ENCODE measurements at places on chromosomes 2 and 18. TPM values are rescaled to one million over a fixed set of nuclear protein-coding genes. Genes with fewer than 3 reads are reported as not detected.

- no peak overlapping the region for H3K4me3 ChIP-seq
- DNase-seq = no peak
- no peaks in the 10 kb centered on the region for H3K36me3 ChIP-seq
- H3K4me1 ChIP-seq = no peaks in the 10 kb centered on the region
These were observed 68.5 kb upstream of the ZNF532 start for GRCh38 chr18:58796220-58796619.

GRCh38 chr2:213065583-213066442 is 85.6 kb downstream of the IKZF2 start:
- H3K36me3 ChIP-seq = peaks cover 8% of the 10 kb centered on the region
- peaks cover 36% of the 10 kb centered on the region for H3K4me1 ChIP-seq
- DNase-seq = peak; percentile 41
- H3K4me3 ChIP-seq = peak overlapping the region; percentile 64

PLCD4 gene
- 0.32 TPM for total RNA-seq

- no peak overlapping the region for H3K4me3 ChIP-seq
- peaks cover 96% of the 10 kb centered on the region for H3K4me1 ChIP-seq
- H3K27ac ChIP-seq = peak overlapping the region; percentile 14
These were observed 21.1 kb downstream of the MBP start for GRCh38 chr18:77111449-77111848.

DNA sequence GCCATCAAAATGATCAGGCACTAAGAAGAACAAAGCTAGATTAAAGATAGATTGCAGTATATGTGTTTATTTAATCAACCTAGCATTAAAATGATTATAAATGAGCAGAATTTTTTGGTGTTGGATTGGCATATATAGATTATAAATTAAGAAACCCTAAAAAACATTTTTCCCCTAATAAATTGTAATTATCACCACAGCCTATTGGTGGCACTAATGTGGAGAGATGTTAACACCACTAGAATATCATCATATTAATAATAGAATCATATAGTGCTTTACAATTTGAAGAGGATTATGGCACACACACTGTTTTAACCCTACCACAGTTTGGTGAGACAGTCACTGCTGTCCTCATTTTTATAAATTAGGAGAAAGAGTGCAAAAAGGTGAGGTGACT is 112.4 kb upstream of the RND3 start:
- H3K27me3 ChIP-seq = no peaks in the 10 kb centered on the region
- no peak overlapping the region for H3K27ac ChIP-seq
- no peaks in the 10 kb centered on the region for H3K4me1 ChIP-seq
- no peak for DNase-seq

DNA sequence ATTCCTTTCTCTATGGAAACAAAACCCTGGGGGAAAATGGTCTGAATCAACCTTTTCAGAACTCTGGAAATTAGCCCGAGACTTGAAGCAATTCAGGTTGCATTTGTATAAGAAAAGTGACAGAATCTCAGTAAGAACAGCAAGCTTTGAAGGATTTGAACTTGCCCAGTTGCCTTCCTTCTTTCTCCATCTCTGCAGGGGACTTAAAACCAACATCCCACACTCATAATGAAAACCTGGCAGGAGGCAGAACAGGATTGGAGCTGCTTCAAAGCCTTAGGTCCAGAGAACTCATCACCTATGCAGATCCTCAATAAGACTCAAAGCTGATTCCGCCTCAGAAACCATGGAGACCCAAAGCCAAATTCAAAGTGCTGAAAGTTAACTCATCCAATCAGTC is 790.5 kb upstream of the ID2 start:
- H3K4me3 ChIP-seq = no peak overlapping the region
- H3K27ac ChIP-seq = no peak overlapping the region
- peaks cover 6% of the 10 kb centered on the region for H3K27me3 ChIP-seq
- no peak for DNase-seq
- H3K36me3 ChIP-seq = peaks cover 4% of the 10 kb centered on the region

DNA sequence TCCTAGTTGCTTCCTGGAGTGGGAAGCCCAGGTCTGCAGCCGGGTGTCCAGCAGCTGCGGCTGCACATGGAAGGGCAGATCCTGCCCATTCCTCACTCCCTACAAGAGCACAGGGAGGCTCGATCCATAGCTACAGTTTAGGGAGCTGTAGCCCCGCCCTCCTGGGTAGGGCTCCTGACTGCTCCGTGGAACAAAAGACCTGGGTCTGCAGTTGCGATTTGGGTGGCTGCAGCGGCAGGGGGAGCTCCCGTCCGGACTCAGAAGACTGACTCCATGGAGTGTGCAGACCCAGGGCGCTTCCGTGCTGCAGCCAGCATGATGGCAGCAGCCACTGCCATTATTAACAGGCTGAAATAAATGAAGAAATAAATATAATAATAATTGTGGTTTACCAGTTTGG is 157.3 kb downstream of the CTNNA2 start:
- DNase-seq = no peak
- no peak overlapping the region for H3K4me3 ChIP-seq
- no peak overlapping the region for H3K27ac ChIP-seq
- no peaks in the 10 kb centered on the region for H3K36me3 ChIP-seq
- no peaks in the 10 kb centered on the region for H3K27me3 ChIP-seq

LRP1B gene
- not detected for total RNA-seq

DNA sequence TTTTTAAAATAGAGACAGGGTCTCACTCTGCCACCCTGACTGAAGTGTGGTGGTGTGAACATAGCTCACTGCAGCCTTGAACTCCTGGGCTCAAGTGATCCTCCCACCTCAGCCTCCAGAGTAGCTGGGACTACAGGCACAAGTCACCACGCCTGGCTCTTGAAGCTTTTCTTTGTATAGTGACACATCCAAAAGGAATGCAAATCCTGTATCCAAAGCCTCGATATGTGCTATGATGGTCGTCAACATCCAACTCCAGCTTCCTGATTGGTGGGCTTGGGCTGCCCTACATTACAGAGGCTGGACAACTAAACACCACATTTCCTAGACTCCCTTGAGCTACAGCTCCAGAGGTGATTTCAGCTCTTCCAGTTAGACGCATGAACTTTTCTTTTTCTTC is 101.7 kb upstream of the PGAP1 start:
- H3K36me3 ChIP-seq = peaks cover 75% of the 10 kb centered on the region
- DNase-seq = no peak
- no peak overlapping the region for H3K27ac ChIP-seq

LRATD1 gene
- total RNA-seq = not detected

GRCh38 chr18:73153271-73153670 is 285.5 kb upstream of the NETO1 start:
- no peak overlapping the region for H3K4me3 ChIP-seq
- no peaks in the 10 kb centered on the region for H3K4me1 ChIP-seq
- no peaks in the 10 kb centered on the region for H3K27me3 ChIP-seq

- H3K36me3 ChIP-seq = no peaks in the 10 kb centered on the region
- no peak overlapping the region for H3K4me3 ChIP-seq
- DNase-seq = no peak
- no peak overlapping the region for H3K27ac ChIP-seq
These were observed 78.5 kb downstream of the MDH1 start for GRCh38 chr2:63667132-63667700.

DNA sequence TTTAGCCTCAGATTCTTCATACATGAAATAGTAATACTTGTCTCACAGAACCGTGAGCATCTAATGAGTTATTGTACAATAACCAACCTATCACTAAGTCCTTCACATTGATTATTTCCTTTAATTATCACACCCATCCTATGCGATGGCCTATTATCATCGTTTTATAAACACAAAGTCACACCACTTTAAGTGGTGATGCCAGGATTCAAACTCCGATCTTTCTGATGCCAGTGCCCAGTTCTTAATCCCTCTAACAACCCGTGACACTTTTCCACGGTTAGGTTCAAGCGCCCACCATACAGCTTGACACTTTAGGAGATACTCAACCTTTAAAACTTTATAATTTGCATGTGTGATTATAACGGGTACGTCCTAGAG is 523 bp upstream of the ALMS1 start:
- peaks cover 23% of the 10 kb centered on the region for H3K4me1 ChIP-seq
- peak overlapping the region; percentile 90 for H3K4me3 ChIP-seq
- H3K36me3 ChIP-seq = peaks cover 8% of the 10 kb centered on the region
- peaks cover 6% of the 10 kb centered on the region for H3K27me3 ChIP-seq
- no peak for DNase-seq
- H3K27ac ChIP-seq = peak overlapping the region; percentile 88

GRCh38 chr2:100243631-100244030 is 78.7 kb downstream of the LONRF2 start:
- H3K27me3 ChIP-seq = peaks cover 7% of the 10 kb centered on the region
- H3K36me3 ChIP-seq = no peaks in the 10 kb centered on the region
- no peak overlapping the region for H3K27ac ChIP-seq
- DNase-seq = no peak

- H3K4me1 ChIP-seq = no peaks in the 10 kb centered on the region
- DNase-seq = no peak
- no peaks in the 10 kb centered on the region for H3K36me3 ChIP-seq
- H3K4me3 ChIP-seq = no peak overlapping the region
These were observed 472.7 kb downstream of the CMPK2 start for GRCh38 chr2:6392966-6393365.

- peak; percentile 41 for DNase-seq
- H3K27ac ChIP-seq = peak overlapping the region; percentile 97
- no peaks in the 10 kb centered on the region for H3K27me3 ChIP-seq
These were observed 44.9 kb downstream of the PTPN2 start for GRCh38 chr18:12839057-12839525.

- peak; percentile 74 for DNase-seq
- peak overlapping the region; percentile 72 for H3K4me3 ChIP-seq
- peaks cover 36% of the 10 kb centered on the region for H3K4me1 ChIP-seq
- H3K27me3 ChIP-seq = peaks cover 64% of the 10 kb centered on the region
These were observed 1.8 kb upstream of the BCL11A start for GRCh38 chr2:60555066-60555782.

CNRIP1 gene
- total RNA-seq = not detected

- DNase-seq = no peak
- H3K27me3 ChIP-seq = no peaks in the 10 kb centered on the region
- no peaks in the 10 kb centered on the region for H3K4me1 ChIP-seq
- H3K4me3 ChIP-seq = no peak overlapping the region
- no peak overlapping the region for H3K27ac ChIP-seq
- no peaks in the 10 kb centered on the region for H3K36me3 ChIP-seq
These were observed 122.4 kb downstream of the GRB14 start for GRCh38 chr2:164498836-164499235.

DNA sequence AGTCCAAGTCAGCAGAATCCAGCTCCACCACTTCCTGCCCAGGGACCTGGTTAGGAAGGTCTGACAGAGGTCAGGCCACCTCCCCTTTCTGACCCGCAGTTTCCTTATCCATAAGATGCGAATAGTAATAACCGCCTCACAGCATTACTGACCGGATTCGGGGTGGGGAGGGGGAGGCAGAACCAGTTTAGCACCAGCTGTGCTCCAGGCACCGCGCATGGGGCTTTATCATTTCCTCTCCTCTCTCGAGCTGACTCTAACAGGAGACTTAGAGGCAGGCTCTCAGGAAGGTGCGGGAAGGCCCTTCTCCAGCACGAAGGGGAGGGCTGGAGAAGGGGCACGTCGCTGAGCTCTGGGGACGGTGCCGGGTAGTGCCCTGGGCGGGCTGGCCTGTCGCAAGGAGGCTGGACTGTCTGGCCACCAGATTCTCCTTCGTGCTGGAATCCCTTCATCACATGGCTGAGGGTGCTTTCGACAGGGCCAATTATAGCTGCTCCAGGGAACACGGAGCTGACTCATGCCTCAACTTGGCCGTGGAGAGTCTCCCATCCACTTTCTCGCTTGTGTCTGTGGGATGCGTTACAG is 5.7 kb downstream of the EHD3 start:
- H3K36me3 ChIP-seq = no peaks in the 10 kb centered on the region
- H3K27ac ChIP-seq = no peak overlapping the region
- H3K27me3 ChIP-seq = no peaks in the 10 kb centered on the region
- H3K4me1 ChIP-seq = peaks cover 13% of the 10 kb centered on the region
- H3K4me3 ChIP-seq = no peak overlapping the region
- DNase-seq = no peak

DNA sequence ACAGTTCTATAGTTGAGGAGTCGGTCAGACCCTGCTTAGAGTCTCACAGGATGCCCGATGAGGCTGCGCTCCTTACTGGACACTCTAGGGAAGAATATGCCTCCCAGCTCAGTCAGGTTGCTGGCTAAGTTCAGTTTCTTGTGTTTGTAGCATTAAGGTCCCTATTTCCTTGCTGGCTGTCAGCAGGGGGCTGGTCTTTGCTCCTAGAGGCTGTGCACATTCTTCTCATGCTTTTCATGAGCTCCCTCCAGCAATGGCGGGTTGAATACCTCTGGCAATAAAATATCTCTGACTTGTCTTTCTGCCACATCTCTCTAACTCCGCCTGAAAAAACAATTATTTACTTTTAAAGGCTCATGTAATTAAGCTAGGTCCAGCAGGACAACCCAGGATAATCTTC is 79.4 kb upstream of the DNAJC10 start:
- peaks cover 4% of the 10 kb centered on the region for H3K27me3 ChIP-seq
- no peaks in the 10 kb centered on the region for H3K4me1 ChIP-seq
- no peak for DNase-seq
- H3K36me3 ChIP-seq = no peaks in the 10 kb centered on the region

GREB1L gene
- total RNA-seq = not detected

DNA sequence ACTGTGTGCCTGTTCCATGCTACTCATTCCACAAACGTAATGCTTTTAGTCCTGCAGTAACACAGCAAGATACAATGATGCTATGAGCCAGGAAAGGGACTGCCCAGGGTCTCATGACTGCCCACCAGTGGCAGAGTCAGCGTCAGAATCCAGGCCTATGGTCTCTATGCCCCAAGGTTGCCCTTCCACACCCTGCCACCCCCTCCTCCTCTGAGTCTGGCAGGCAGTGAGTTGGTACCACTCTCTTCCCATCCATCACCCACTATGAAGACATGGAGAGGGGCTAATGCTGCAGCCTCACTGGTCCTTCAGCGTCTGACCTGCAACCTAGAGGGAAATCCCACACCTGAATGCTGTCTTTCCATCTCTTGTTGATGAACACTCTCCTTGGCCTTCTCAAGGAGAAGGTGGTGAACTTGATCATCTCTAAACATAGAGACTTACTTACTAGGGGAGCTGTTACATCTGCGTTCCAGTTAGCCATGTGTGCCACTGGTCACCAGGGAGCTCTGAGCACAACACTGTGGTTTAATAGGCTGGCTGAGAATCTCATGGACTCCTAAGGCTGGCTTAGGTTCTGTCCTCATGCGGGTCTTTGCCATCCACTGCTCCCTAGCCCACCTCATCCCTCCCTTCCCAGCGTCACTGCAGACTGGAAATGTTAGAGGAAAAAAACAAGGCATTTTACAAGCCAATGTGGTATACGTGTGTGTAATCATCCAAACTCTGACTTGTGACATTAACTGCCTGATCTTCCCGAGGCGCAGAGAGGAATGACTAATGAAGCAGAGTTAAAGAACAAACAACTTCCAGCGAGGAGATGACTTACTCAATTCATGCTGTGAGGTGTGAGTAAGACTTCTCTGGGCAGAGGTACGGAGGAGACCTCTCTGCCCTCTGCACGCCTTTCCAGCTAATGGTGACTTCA is 28.8 kb downstream of the STEAP3 start:
- no peak overlapping the region for H3K27ac ChIP-seq
- no peaks in the 10 kb centered on the region for H3K27me3 ChIP-seq
- DNase-seq = no peak

GRCh38 chr2:3108105-3108504 is 269.5 kb downstream of the EIPR1 start:
- peaks cover 8% of the 10 kb centered on the region for H3K27me3 ChIP-seq
- no peaks in the 10 kb centered on the region for H3K36me3 ChIP-seq
- no peaks in the 10 kb centered on the region for H3K4me1 ChIP-seq

- no peak for DNase-seq
- peaks cover 26% of the 10 kb centered on the region for H3K27me3 ChIP-seq
- peaks cover 2% of the 10 kb centered on the region for H3K4me1 ChIP-seq
- H3K36me3 ChIP-seq = peaks cover 13% of the 10 kb centered on the region
These were observed 9.4 kb upstream of the NEURL3 start for GRCh38 chr2:96514521-96514920.
